ENCODE measurements at places on chromosomes 3 and 15.

DNA sequence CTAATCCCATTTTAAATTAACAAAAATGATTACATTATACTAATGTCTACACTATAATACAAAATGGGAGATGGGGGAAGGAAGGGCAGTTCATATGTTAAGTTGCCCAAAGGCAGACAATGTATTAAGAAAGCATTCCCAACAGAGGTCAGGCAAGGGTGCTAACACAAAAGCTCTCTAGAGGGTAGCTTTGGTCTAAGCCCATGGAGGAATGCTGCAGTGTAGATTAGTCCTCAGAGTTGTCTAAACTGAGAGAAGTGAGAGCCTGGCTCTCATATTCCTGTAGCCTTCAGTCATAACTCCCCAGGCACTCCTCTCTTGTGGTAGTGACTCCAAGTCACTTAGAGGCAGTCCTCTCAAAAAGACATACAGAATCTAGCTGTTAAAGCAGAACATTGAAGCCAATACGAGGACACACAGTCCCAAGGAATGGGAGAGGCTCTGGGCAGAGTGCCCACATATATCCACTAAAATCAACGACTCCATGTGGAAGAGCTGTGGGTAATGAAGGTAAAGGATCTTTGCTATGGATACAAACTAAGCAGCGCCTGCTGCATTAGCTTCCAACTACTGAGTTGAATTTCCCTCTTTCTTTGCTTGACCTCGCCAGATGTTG is 14.5 kb downstream of the NEK10 start:
- DNase-seq: no peak

GRCh38 chr3:71532639-71533395 is 50.7 kb downstream of the FOXP1 start:
- DNase-seq: no peak

GRCh38 chr3:44048196-44048924 is 193.3 kb upstream of the TOPAZ1 start:
- no peak for DNase-seq

DNA sequence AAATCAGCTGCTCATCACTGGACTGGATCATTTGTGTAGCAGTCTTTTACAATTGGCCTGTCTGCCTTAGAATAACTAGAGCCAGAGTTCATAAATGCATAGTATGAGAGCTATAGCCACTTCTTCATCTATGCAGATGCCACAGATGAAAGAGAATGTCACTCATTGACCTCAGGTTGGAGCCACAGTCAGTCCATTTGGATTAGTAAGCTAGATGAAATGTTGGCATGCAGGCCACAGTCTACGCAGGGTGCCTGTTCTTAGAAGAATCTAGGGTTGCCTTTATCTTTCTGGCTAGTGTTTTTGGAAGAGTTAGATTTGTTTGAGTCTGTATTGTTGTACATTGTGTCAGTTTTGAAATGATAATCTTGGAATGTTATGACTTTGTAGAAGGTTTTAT is 25.4 kb upstream of the EDEM1 start:
- DNase-seq: no peak

DNA sequence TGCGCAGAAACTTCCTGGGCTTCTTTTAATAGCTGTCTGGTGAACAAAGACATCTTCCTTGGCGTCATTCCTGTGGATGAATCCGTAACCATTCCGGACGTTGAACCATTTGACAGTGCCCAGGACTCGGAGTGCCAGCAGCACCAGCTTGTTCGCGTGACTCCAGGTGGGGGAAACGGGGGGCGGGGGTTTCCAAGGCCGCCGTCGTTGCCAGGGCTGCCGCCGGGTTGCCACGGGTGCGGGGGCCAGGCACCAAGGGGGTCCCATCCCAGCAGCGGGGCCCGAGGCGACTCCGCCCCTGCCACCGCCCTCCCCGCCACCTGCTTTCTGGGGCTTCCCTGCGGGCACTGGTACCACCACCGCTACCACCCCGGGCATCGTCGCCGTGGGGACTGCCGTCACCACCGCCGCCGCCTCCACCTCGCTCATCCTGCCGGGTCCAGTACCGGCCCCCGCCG is 22.8 kb downstream of the RGMA start:
- no peak for DNase-seq

- no peak for DNase-seq
These were observed 14.1 kb upstream of the ANXA2 start for GRCh38 chr15:60411774-60412425.

- DNase-seq: no peak
These were observed 324.5 kb downstream of the TBL1XR1 start for GRCh38 chr3:176872771-176873209.

Measured in amygdala (tissue), 56 donors.